Activated naive CD4-positive, alpha-beta T cell treated with Interleukin-2 at 50 U/mL for 16 hours (primary cell): ENCODE measurements at places on chromosomes 5 and 9.
A peak's percentile ranks its signal among the peaks of the same experiment; 100 is the strongest.

GRCh38 chr9:133103987-133104505, 17.0 kb downstream of the RALGDS start:
- no peak for DNase-seq

DNA sequence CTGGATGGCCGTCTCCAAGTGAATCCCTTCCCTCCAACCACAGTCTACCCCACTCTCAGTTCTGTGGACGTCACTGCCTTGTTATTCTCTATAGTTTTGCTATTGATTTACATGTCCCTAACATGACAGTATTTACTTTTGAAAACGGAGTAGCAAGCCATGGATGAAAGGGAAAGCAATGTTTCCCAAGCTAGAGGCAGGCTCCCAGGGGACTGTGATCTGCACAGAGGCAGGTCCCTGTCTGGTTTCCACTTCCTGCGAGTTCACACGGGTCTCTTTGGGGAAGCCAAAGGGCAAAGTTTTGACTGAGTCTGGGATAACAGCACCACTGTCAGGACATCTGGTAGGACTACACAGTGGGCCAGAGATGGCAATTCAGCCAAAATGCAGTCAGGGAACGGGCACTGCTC, 12.7 kb downstream of the C9orf153 start:
- no peak for DNase-seq

GRCh38 chr5:170186156-170186555, 46.6 kb upstream of the C5orf58 start:
- no peak for DNase-seq

- no peak for DNase-seq
Measured at GRCh38 chr9:17476401-17476800, 102.5 kb upstream of the SH3GL2 start.

DNA sequence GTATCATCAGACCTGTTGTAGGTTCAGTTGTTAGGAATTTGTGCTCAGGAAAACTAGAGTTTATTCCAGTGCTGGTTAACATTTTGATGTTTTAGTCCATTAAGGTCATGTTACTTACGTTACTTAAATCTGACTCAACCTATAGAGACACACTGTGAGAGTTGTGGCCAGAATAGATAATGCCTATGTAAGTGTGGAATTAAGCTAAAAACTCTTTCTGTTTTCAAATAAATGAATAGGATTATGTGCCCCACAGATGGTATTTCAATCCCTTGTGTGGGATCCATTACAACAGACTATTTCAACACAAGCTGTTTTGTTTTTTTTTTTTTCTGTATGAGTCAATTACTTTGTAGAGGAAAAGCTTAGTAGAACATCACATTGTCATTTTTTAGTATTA, 68.1 kb downstream of the MEGF10 start:
- DNase-seq = no peak

GRCh38 chr5:40678460-40679147, 1.1 kb upstream of the PTGER4 start:
- DNase-seq = no peak

DNA sequence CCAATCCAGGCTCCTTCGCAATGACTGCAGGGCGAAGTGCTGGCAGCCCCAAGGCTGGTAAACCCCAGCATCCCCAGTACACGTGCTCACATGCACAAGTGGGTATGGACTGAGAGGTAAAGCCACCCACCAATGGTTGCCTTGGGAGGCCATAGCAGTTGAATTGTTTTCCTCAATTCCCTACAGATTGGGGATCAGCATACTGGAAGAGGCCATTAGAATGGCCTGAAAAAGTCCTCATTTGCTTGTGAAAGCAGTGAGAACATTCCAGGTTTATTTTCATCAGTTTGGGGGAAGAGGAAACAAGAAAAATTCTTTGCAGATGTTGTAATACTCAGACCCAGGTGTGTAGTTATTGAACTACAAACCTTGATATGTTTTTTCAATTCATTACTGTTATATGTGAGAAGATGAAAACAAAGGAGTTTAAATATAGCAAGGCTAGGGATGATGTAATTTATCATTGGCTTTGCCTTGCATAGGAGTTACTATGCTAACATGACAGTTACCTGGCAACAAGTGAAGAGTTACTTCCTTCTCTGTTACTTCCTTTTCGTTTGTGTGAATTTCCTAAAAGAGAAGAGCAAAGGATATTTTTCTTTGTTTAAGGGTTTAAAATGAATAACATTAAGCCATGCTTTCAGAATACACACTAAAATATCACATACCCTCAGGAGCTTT, 36.4 kb downstream of the MTMR12 start:
- DNase-seq = no peak

DNA sequence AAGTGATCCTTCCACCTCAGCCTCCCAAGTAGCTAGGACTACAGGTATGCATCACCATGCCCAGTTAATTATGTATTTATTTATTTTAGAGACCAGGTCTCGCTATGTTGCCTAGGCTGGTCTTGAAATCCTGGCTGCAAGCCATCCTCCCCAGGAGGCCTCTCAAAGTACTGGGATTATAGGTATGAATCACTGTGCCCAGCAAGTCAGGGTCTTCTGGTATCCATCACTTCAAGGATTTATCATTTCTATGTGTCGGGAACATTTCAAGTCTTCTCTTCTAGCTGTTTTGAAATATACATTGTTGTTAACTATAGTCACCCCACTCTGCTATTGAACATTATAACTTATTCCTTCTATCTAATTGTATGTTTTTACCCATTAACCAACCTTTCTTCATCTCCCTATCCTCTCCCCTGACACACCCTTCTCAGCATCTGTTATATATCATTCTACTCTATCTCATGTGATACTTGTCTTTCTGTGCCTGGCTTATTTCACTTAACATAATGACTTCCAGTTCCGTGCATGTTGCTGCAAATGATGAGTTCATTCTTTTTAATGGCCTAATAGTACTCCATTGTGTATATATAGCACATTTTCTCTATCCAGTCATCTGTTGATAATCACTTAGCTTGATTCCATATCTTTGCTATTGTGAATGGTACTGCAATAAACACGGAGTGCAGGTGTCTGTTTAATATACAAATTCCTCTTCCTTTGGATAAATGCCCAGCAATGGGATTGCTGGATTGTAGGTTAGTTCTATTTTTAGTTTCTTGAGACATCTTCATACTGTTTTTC, 26.4 kb downstream of the UTP15 start:
- no peak for DNase-seq

DNA sequence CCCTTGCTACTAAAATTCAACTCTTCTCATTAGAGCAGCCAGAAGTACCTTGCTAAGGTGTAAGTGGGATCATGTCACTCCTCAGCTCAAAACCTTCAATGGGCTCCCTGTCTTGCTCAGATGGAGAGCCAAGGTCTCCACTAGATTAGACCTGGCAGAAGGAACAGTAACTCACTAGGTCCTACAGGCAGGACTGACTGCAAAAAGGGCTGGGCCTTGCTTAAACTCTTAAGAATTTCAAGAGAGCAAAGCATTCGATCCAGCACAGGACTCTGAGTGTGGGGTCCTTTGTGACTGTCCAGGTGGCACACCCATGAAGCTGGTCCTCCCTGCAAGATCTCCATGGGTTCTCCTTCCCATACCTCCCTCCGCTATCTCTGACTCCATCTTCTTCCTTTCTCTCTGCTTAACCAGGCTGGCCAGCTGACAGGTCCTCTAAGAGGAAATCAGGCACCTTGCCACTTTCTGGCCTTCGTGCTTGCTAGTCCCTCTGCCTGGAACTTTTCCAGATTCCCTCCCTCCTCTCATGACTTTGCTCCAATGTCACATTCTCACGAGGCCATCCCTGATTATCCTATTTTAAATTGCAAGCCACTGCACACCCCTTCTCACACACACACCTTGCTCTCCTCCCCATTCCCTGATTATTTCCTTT, 70.2 kb downstream of the BASP1 start:
- no peak for DNase-seq

DNA sequence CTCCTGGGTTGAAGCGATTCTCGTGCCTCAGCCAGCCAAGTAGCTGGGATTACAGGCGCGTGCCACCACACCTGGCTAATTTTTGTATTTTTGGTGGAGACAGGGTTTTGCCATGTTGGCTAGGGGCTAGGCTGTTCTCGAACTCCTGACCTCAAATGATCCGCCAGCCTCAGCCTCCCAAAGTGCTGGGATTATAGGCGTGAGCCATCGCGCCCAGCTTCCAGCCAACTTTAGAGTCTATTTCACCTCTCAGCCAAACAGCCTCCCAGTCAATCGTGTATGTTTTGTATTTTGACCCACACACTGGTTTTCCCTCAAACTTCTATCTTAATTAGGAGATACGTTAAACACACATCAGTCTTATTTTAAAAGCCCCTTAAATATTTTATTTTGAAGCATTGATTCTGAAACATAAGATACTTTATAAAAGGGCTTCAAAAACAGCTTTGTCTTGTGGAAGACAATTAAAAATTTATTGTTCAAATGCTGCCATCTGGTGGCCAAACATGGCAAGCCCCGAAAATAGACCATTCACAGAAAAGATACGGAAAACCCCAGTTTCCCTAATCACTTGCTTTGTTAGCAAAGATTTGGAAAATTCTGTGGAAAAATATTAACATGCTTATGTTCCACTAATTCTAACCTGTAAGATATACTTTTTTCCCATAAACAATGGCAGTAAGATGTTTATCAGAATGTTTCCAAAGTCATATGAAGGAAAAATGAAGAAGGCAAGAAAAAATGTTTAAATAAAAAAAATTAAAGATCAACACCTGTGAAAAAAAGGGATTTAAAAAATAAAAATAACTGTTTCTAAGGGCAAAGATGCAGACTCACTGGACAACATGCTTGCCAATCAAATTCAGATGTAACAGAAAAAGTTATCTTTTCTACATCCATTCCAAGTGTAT, 33.1 kb downstream of the APTX start:
- DNase-seq = peak; percentile 57

DNA sequence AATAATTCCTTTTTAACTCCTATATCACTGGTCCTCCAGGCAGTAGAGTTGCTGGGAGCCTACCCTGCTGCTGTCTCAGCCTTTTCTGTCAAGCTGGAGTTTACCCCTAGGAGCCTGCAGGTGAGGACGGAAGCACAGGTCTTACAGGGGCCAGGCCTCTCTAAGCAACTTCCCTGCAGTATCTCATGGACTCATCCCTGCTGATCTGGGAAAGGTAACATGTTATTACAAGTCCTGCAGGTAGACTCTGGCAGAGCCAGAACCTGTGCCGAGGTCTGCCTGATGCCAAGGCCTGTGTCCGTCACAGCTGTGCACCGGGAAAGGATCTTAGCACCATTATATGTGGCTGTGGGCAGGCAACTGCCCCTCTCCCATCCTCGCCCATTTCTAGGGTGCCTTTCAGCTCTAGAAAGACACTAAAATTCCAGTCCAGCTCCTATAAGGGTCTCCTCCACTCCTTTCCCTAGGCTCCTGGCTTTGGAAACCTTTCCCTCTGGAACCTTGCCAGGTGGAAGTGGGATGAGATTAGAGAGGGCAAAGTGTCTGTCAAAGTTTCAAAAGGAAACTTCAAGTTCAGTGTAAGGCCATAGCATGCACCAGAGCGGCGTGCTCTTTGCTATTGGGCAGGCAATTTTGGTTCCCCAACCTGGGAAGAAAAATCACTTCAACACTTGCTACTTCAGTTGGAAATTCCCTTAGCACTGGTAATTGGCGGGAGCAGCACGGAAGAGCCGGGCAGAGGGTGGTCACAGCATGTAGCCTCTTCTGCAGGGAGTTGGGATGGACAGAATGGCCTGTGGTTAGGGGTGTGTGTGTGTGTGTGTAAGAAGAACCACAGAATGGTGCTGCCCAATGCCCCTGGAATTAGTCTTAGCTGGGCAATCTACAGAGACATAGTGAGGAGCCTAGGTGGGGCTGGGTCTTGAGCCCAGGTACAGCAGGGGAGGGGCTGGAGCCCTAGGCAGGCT, 17.5 kb downstream of the TMEM171 start:
- no peak for DNase-seq

DNA sequence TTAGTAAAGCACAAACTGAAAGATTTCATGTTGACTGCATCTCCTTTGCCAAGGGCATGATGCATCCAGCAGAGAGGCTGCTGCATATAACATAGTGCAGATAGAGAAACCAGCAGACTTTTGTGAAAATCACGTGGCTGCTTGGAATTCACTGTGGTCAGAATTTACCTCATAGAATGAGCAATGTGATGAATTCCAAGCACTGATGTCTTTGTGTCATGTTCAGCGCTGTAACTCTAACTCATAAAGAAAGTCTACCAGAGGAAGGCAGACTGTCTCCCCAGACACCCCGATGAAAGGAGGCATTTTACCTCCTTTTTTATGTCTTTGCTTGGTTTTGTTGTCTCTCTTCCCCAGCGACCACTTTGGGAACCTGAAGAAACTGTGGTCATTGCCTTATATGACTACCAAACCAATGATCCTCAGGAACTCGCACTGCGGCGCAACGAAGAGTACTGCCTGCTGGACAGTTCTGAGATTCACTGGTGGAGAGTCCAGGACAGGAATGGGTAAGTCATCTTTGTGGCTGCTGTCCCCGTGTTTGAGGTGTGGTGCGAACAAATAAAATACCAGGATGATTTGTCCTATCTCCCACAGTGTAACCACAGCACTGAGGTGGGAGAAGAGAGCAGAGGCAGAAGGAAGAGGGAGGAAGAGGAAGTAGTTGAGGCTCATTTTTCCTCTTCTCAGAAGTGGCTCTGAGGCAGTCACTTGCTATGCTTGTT, 42.0 kb downstream of the ITK start:
- DNase-seq = peak; percentile 75

DNA sequence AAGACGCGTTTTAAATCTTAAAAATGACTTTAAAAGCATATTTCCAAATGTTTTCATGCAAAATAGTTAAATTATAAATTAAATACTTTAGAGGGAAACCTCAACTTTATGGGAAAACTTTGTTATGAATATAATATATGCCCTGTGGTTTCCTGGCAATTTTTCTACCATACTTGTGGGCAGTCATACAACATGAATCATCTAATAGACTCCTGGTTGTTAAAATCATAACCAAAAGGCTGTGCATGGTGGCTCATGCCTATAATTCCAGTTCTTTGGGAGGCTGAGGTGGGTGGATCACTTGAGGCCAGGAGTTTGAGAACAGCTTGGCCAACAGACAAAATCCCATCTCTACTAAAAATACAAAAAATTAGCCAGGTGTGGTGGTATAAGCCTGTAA, 18.2 kb downstream of the ATP10B start:
- DNase-seq = no peak

- DNase-seq = no peak
Measured at GRCh38 chr5:139378941-139379361, 4.1 kb downstream of the SLC23A1 start.
